ENCODE measurements at places on chromosomes 3 and 15.

GRCh38 chr3:36428445-36428844 is 48.1 kb downstream of the STAC start:
- no peak for DNase-seq

GRCh38 chr3:127110982-127111693 is 81.8 kb upstream of the PRR23E start:
- DNase-seq, result no peak

DNA sequence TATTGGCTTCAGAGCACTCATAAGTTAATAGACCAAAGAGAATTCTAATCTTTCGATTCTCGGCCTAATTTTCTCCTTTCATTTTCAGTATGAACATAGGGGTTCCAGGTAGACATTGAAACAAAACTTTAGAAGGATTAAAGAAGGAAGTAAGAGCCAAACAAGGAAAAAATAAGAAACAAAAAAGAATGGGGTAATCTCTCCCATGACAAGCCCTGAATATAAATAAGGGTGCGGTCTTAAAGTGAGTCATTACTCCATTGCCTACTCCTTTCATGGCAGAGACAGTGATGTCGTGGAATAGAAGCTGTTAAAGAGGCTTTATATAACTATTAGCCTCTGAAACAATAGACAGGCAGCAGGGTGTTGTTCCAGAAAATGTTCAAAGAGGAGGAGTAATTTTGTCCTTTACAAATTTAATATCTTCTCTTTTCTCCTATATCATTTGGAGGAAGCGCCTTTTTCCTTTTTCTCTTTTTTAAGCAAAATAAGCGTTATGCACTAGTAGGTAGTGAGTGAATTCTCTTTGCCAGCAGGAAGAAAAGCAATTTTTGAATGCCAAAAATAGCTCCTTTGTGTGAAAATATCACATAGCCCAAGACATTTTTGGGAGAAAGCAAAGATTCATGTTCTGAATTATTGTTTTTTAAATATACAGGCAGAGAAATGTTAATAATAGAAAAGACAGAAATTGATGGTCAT is 607.9 kb upstream of the KCNMB2 start:
- DNase-seq, result no peak

DNA sequence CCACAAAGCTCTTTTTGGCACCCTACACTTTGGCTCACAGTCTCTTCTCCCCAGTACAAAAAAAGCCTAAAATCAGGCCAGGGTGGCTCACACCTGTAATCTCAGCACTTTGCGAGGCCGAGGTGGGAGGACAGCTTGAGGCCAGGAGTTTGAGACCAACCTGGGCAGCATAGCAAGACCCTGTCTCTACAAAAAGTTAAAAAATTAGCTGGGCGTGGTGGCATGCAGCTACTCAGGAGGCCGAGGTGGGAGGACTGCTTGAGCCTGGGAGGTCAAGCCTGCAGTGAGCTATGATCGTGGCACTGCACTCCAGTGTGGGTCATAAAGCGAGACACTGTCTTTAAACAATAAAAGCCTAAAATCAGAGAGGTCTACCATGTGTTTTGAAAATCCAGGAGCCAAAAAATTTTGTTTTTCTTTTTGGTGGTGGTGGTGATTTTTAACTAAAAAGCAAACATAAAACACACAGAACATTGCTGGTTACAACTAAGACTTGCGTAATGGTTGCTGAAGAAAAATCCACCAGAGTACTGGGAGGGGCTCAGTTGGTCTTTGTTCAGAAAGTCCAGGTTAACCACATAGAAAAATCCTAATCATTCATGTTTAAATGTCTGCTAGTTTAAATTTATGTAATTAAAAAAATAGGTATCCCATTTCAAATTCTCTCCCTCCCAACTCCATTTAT is 1.6 kb upstream of the MAN2C1 start:
- no peak for DNase-seq

Data from fibroblast of upper back skin (primary cell).